NCI-H510A (cell line): ENCODE measurements at places on chromosomes 5 and 9.

- no peak for DNase-seq
Measured at GRCh38 chr5:6403416-6403815, 25.1 kb upstream of the MED10 start.

- DNase-seq = no peak
Measured at GRCh38 chr9:103991698-103992097, 102.4 kb upstream of the SMC2 start.

DNA sequence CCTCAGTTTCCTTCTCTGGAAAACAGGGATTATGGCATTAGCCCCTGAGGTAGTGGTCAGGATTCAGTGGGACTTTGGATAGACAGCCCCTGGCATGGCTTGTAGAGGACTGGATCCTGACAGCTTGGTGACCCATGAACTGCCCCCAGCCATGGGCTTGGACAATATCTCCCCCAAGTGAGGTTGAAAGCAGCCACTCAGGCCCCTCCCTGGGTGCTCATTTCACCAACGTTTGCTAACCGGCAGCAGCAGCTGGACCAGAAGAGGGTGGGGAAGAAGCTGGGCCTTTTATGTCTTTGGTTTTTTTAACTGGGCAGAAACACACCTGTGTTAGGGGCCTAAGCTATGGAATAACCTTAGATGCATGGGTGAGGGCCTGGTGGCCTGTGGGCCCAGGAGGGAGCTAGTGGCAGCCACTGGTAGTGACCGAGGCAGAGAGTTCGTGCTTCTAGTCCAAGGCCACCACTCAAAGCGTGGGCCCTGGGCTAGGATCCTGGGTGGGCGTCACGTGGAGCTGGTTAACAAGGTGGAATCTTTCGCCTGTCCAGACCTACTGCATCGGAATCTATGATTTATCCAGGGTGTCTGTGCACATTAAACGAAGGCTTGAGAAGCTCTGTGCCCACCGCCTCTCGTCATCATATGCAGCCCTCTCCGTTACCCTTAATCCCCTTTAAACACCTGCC is 1.9 kb downstream of the SLC2A8 start:
- DNase-seq = no peak

GRCh38 chr9:121686930-121687541 is 35.6 kb downstream of the DAB2IP start:
- DNase-seq = no peak
